ENCODE measurements at places on chromosomes 2 and 18.

DNA sequence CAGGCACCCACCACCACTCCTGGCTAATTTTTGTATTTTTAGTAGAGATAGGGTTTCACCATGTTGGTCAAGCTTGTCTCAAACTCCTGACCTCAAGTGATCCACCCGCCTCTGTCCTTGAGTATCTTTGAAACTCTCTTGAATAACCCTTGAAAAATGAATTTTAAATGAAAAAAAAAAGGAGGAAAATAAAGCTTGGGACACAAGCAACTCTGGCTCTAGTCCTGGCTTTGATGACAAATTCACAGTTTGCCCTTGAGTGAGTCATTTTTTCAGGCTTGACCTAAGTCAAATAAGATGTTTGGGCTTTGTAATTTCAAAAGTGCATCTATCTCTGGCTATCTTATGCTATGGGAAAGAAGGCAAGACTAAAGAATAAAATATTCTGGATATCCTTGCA lies 79.0 kb upstream of the TRIB2 start:
- H3K27me3 ChIP-seq = no peaks in the 10 kb centered on the region
- no peak overlapping the region for H3K4me3 ChIP-seq
- DNase-seq = no peak
- H3K27ac ChIP-seq = no peak overlapping the region

- peaks cover 15% of the 10 kb centered on the region for H3K27me3 ChIP-seq
- H3K4me3 ChIP-seq = no peak overlapping the region
- no peak overlapping the region for H3K27ac ChIP-seq
- H3K36me3 ChIP-seq = no peaks in the 10 kb centered on the region
- no peak for DNase-seq
- no peaks in the 10 kb centered on the region for H3K4me1 ChIP-seq
These were observed 16.7 kb downstream of the IL1F10 start for GRCh38 chr2:113084249-113085000.

DNA sequence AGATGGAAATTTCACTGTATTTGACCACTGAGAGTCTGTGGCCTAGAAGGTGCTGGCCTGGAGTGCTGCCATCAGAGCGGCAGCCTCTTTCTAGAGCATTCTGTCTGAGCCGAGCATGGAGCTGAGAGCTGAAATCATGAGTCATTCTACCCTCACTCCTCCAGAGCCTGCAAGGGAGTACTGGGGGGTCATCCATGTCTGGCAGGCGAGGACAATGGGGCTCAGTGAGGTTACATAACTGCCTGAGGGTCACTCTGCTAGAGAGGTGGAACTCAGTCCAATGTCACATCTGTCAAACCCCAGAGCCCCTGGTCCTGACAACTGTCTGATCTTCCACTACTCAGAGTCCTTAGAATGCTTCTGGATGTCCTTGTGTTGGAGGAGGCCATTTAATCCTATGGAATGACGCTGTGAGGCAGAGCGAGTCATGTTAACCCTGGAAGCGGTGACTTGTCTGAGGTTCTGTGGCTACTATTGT lies 65.3 kb downstream of the HAUS1 start:
- H3K27me3 ChIP-seq = no peaks in the 10 kb centered on the region
- no peak for DNase-seq
- H3K4me3 ChIP-seq = no peak overlapping the region
- peaks cover 14% of the 10 kb centered on the region for H3K4me1 ChIP-seq
- H3K27ac ChIP-seq = 0 out of 2 replicates have a peak overlapping the region, but pooled peaks have one; percentile 28

GRCh38 chr2:210592726-210593125 lies 36.3 kb downstream of the CPS1 start:
- no peaks in the 10 kb centered on the region for H3K36me3 ChIP-seq
- H3K4me3 ChIP-seq = no peak overlapping the region
- no peak for DNase-seq
- H3K4me1 ChIP-seq = no peaks in the 10 kb centered on the region

DNA sequence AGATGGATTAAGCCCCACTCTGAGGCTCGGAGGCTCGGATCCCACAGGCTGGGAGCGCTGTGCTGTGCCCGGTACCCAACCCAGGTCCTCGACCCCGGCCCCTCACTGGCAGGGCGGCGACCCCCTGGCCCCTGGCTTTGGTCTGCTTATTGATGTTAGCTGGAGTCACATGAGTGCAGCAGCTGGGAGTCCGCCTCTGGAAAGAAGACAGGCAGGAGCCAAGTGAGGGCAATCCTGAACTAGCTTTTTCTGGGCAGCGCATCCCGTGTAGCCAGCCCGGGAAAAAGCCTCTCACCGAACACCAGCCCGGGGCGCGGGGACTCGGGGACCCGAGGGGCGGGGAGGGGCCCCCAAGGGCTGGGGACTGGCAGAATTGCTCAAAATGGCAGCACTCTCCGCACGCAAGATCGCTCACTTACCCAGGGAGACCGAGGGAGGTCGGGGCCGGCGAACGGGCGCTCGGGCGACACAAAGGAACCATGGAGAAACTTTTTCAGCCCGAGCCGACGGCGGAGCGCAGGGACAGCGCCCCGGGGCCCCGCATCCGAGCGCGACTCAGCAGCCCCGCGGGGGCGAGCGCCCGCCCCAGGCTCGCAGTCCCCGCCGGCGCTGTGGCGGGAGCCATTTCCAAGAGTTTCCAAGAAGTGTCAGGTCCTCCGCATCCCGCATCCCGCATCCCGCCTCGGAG lies 567 bp downstream of the TMEM200C start:
- no peak overlapping the region for H3K4me3 ChIP-seq
- no peaks in the 10 kb centered on the region for H3K36me3 ChIP-seq
- H3K27me3 ChIP-seq = no peaks in the 10 kb centered on the region
- H3K4me1 ChIP-seq = no peaks in the 10 kb centered on the region
- DNase-seq = no peak

GRCh38 chr2:128632501-128632800 lies 313.8 kb upstream of the HS6ST1 start:
- H3K27ac ChIP-seq = no peak overlapping the region
- H3K27me3 ChIP-seq = no peaks in the 10 kb centered on the region
- no peaks in the 10 kb centered on the region for H3K36me3 ChIP-seq
- peak; percentile 2 for DNase-seq
- no peak overlapping the region for H3K4me3 ChIP-seq
- H3K4me1 ChIP-seq = peaks cover 18% of the 10 kb centered on the region

DNA sequence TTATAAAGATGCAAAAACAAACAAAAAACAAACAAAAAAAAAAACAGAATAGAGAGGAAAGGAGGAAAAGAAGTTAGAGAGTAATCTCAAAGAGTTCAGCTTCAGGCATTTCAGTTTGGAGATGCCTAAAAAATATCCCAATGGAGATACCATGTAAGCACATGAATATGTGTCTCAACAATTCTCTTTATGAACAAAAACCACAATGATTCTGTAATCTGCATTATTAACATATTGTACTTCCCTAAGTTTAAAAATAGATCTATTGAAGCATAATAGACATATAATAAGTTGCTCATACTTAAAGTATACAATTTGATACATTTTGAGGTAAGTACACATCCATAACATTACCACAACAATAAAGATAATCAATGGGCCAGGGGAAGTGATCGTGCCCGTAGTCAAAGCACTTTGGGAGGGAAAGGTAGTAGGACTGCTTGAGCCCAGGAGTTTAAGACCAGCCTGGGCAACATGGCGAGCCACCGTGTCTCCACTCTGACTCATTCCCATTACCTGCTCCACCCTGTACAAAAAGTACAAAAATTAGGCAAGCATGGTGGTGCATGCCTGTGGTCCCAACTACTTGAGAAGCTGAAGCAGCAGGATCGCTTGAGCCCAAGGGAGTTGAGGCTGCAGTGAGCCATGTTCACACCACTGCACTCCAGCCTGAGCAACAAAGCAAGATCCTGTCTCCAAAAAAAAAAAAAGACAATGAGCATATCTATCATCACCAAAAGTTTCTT lies 158.9 kb downstream of the ATAD2B start:
- H3K4me1 ChIP-seq = no peaks in the 10 kb centered on the region
- DNase-seq = no peak
- no peak overlapping the region for H3K27ac ChIP-seq
- H3K27me3 ChIP-seq = no peaks in the 10 kb centered on the region
- peaks cover 29% of the 10 kb centered on the region for H3K36me3 ChIP-seq

DNA sequence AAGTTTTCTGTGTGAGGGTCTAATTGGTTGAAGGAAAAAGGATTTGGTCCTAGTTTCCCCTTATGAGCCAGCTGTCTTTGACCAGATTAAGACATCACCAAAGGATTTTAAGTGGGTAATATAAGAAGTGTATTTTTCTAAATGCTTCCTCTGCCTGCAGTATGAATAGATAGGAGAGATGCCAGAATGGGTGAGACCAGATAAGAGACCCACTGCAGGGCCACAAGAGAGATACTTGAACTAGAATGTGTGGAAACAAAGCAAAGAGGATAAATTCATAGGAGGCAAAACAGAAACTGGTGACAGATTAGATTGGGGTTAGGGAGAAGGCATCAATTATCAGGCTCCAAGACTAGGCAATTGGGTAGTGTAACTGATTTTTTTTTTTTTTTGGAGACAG lies 1.1 kb upstream of the HDHD2 start:
- H3K4me3 ChIP-seq = peak overlapping the region; percentile 85
- peak overlapping the region; percentile 95 for H3K27ac ChIP-seq
- peaks cover 28% of the 10 kb centered on the region for H3K4me1 ChIP-seq
- no peaks in the 10 kb centered on the region for H3K27me3 ChIP-seq

- peaks cover 39% of the 10 kb centered on the region for H3K4me1 ChIP-seq
- no peak overlapping the region for H3K4me3 ChIP-seq
- no peak overlapping the region for H3K27ac ChIP-seq
- H3K36me3 ChIP-seq = peaks cover 38% of the 10 kb centered on the region
- DNase-seq = no peak
These were observed 689 bp upstream of the YWHAQ start for GRCh38 chr2:9631553-9631819.

DNA sequence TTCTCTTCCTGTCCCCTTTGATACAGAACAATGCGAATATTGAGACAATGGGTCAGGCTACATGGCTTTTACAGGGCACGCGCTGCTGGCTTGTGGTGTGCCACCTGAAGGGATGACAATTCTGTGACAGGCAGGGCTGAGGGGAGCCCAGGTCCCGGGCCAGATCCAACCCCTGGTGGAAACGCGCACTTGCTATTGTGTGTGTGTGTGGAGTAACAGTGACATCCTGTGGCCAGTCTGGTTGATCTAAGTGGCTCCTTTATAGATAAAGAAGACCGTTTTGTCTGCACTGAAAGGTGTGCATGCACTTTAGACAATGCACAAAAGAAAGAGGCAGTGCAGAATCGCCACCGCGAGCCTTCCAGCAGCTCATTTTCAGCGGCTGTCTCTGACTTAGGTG lies 273.6 kb downstream of the HRH4 start:
- H3K36me3 ChIP-seq = no peaks in the 10 kb centered on the region
- H3K27me3 ChIP-seq = peaks cover 7% of the 10 kb centered on the region
- no peaks in the 10 kb centered on the region for H3K4me1 ChIP-seq
- no peak for DNase-seq

GRCh38 chr2:23386339-23387220 lies 1.6 kb downstream of the KLHL29 start:
- H3K36me3 ChIP-seq = no peaks in the 10 kb centered on the region
- no peak overlapping the region for H3K4me3 ChIP-seq
- no peaks in the 10 kb centered on the region for H3K27me3 ChIP-seq
- no peak for DNase-seq
- H3K4me1 ChIP-seq = peaks cover 25% of the 10 kb centered on the region

GRCh38 chr2:113174376-113174750 lies 592 bp downstream of the PSD4 start:
- peaks cover 61% of the 10 kb centered on the region for H3K4me1 ChIP-seq
- peak overlapping the region; percentile 96 for H3K27ac ChIP-seq
- H3K27me3 ChIP-seq = no peaks in the 10 kb centered on the region
- peaks cover 42% of the 10 kb centered on the region for H3K36me3 ChIP-seq

DNA sequence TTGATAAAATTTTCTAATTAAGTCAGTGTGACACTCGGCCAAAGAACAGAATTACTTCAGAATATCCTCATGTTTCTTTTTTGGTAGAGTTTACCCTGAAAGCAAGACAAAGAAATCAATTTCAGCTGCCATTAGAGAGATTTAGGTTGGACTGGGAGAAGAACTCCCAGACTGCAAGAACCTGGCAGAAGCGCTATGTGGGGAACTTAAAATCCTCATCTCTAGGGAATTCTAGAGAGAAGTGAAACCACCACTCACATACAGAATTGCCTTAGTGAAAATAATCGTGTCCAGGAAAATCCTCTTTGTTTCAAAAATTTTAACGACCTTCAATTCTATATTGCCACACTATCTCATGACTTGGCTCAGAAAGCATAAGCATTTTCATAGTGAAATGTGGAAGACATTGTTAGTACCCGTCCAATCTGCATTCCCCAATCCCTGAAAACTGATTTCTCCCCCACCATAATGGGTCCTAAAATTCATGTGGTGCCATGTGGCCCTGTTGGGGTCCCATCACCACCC lies 297.3 kb upstream of the MEIS1 start:
- no peaks in the 10 kb centered on the region for H3K36me3 ChIP-seq
- no peak for DNase-seq
- H3K4me3 ChIP-seq = no peak overlapping the region
- no peaks in the 10 kb centered on the region for H3K4me1 ChIP-seq
- H3K27me3 ChIP-seq = no peaks in the 10 kb centered on the region
- no peak overlapping the region for H3K27ac ChIP-seq

- H3K27ac ChIP-seq = no peak overlapping the region
- 0 out of 2 replicates have a peak, but pooled peaks cover 6% of the 10 kb centered on the region for H3K36me3 ChIP-seq
- no peak overlapping the region for H3K4me3 ChIP-seq
- no peak for DNase-seq
- no peaks in the 10 kb centered on the region for H3K27me3 ChIP-seq
These were observed 85.1 kb downstream of the BCL2L11 start for GRCh38 chr2:111205774-111206173.

GRCh38 chr2:237471438-237472186 lies 15.4 kb upstream of the MLPH start:
- H3K27ac ChIP-seq = no peak overlapping the region
- H3K36me3 ChIP-seq = no peaks in the 10 kb centered on the region
- H3K4me1 ChIP-seq = peaks cover 22% of the 10 kb centered on the region

GRCh38 chr18:26556573-26556972 lies 8.2 kb upstream of the KCTD1 start:
- no peaks in the 10 kb centered on the region for H3K36me3 ChIP-seq
- no peak overlapping the region for H3K4me3 ChIP-seq
- H3K27ac ChIP-seq = no peak overlapping the region
- H3K27me3 ChIP-seq = no peaks in the 10 kb centered on the region
- DNase-seq = no peak

- H3K27me3 ChIP-seq = peaks cover 24% of the 10 kb centered on the region
- no peaks in the 10 kb centered on the region for H3K4me1 ChIP-seq
- no peaks in the 10 kb centered on the region for H3K36me3 ChIP-seq
These were observed 44.4 kb downstream of the ST8SIA5 start for GRCh38 chr18:46712406-46712805.

DNA sequence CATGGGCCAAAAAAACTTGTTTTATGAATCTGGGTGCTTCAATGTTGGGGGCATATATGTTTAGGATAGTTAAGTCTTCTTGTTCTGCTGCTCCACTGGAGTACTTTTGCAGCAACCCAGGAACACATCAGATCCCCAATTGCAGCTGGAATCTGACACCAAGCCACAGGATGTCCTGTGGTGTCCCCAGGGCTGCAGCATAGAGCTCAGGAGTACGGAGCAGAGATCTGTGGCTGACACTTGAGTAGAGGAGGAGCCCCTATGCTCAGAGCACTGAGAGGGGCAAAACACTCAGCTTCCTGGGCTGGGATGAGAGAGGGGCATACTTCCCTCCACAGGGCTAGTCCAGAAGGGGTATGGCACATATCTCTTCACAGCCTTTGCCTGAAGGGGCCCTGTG lies 138.9 kb upstream of the ERBB4 start:
- no peaks in the 10 kb centered on the region for H3K36me3 ChIP-seq
- H3K4me1 ChIP-seq = no peaks in the 10 kb centered on the region
- H3K27ac ChIP-seq = no peak overlapping the region
- no peaks in the 10 kb centered on the region for H3K27me3 ChIP-seq
- no peak overlapping the region for H3K4me3 ChIP-seq
- DNase-seq = no peak
